Left ventricle myocardium inferior (tissue), 1 donor: ENCODE measurements at places on chromosomes 3 and 15. TPM values are rescaled to one million over a fixed set of nuclear protein-coding genes. Genes with fewer than 3 reads are reported as not detected.

C3orf20 gene
- not detected for total RNA-seq

- DNase-seq: no peak
These were observed 700.1 kb downstream of the ROBO1 start for GRCh38 chr3:79067734-79068133.

C3orf80 gene
- 0.14 TPM for total RNA-seq

C3orf85 gene
- total RNA-seq: not detected

DNA sequence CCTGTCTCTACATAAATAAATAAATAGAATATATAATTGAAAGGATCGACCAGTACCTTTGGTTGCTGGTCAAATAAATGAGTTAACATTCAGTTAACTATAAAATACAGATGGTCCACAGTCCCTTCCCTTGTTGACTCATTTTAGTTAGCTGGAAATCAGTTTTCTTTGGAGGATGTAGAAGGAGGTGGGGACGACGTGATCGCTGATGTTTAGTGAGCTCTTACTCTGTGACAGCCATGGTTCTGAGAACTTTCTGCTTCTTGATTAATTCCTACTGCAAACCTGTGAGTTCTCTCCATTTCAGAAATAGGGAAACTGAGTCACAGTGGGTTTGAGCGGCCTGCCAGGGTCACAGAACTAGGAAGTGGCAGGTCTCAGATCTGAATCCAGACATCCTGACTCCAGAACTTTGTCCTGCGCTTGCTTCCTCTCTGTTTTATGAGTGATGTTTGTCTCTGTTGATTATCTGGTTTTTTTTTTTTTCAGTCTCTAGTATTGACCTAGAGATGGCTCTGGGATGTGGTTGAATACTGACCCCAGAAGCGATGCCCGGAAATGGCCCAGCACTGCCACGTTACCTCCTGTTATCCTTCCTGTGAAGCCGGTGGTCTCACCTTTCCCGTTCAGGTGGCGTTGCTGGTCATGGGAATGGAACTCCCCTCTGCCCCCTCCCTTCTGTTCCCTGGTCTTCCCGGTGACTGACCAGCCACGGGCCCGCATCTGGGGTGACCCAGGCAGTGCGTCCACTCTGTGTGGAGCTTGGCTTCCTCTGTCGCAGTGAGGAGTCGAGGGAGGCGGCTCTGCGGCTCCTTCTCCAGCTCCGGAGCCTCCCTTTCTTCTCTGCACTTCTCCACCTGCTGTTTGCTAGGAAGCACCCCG, 18.2 kb downstream of the SYNM start:
- no peak for DNase-seq

DNA sequence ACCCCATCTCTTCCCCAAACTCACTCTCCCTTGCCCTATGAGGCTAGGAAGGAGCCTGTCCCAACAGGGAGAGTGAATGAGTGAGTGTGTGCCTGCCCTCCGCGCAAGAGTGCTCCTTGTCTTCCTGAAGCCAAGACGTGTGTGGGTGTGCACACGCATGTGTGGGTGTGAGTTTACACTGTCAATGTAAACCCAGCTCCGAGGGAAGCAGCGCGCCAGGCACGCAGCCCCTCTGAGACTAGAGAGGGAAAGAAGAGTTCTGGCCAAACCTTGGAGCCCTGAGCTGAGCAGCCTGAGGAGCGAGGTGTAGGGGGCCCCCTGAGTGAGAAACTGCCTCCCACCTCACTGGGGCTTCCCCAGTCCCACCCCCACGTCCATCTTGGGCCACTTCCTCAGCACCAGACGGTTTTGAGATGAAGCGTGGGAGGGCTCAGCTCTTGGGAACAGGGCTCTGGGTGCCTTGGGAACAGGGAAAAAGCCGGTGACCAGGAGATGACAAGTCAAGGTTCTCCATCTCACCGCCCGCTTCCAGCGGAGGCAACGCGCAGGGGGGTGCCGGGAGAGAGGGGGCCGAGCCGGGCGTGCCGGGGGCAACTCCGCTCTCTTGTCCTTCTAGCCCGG, 5.1 kb downstream of the MECOM start:
- no peak for DNase-seq

DNA sequence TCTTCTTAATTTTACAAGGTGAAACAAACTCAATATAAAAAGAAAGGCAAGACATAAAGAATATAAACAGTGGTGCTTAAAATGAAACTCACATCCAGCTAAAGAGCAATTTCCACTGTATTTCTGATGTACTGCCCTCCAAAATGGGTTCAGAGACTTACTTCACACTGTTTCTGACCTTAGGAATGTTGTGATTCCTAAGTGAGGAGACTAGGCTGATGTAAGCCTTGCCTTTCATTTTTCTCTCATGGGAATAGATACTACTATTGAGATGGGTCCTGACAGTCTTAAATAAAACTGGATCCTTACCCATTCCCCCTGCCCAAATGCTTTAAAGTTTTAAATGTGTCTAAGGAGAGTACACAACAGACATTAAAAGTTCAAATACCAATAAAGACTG, 86.9 kb downstream of the CBLB start:
- no peak for DNase-seq

SEC22A gene
- total RNA-seq: 9.5 TPM

DNA sequence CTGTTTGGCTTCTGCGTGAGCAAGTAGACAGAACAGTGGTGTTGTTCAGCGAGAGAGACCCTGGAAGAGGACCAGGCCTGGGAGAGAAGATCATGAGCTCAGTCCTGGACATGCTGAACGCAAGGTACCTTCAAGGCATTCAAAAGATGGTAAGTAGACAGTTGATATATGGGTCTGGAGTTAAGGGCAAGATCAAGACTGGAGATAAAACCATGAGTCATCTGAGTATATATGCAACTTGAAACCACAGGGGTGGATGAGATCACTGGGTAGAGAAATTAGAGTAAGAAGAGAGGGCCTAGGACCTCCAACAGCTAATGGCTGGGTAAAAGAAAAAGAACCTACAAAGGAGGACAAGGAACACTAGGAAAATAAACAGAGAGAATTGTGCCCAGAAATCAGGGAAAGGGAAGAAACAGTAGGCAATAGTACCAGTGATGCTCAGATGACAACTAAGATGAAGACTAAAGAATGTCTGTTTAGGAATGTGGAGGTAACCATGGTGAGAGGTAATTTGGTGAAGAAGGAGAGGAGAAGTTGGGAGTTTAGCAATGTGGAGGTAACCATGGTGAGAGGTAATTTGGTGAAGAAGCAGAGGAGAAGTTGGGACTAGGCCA, 343.2 kb upstream of the ADAMTS9 start:
- DNase-seq: no peak

DNA sequence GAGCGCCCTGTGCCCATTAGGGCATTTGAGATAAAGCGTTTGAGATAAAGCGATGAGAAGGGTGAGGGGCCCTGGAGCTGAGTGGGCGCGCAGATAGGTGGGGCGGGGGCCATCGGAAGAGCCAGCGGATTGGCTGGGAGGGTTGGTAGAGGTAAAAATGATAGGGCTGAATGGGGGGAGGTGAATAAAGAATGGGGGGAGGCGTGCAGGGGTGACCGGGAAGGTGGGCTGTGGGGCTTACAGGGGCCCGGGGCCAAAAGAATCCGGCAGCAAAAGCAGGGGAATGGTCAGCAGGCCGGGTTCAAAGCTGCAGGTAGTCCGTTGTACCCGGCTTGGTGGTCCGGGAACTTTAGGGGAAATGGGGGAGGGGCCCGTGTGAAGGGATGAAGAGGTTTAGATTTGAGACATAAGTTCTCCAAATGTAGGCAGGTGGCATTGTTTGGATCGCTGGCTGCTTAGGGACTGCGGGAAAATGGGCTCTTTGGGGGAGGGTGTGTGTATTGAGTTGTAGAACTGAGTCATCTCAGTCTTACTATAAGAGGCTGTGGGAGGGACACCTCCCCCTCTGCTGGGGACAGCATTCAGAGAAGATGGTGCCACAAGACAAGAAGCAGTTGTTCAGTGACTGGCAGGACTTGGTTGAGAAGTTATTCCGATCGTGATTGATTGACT, 610 bp downstream of the ARID3B start:
- DNase-seq: no peak

- no peak for DNase-seq
These were observed 54.9 kb downstream of the ANP32A start for GRCh38 chr15:68765602-68766368.

GRCh38 chr3:107222907-107223306, 154.3 kb upstream of the CCDC54 start:
- DNase-seq: no peak

- DNase-seq: no peak
These were observed 32.9 kb upstream of the SEC13 start for GRCh38 chr3:10353661-10354360.

- DNase-seq: no peak
These were observed 164.0 kb downstream of the CHST2 start for GRCh38 chr3:143283432-143284128.

DNA sequence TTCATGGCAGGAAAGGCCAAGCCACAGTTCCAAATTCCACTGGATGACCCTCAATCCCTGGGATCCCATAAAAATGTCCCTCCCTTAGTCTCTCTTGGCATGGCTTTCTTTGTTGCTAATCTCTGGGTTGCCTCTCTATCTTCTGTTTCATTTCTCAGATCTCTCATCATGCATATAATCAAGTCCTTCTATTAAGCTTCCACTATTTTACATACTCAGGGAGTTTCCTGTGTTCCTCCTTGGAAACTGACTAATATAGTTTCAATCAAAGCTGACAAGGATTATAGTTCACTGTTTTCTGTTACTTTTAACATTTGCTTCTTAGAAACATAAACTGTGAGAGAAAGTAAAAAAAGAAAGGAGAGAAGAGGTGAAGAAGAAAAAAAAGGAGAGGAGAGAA, 113.8 kb upstream of the COL8A1 start:
- no peak for DNase-seq
